ENCODE measurements at places on chromosomes 7 and 10.

DNA sequence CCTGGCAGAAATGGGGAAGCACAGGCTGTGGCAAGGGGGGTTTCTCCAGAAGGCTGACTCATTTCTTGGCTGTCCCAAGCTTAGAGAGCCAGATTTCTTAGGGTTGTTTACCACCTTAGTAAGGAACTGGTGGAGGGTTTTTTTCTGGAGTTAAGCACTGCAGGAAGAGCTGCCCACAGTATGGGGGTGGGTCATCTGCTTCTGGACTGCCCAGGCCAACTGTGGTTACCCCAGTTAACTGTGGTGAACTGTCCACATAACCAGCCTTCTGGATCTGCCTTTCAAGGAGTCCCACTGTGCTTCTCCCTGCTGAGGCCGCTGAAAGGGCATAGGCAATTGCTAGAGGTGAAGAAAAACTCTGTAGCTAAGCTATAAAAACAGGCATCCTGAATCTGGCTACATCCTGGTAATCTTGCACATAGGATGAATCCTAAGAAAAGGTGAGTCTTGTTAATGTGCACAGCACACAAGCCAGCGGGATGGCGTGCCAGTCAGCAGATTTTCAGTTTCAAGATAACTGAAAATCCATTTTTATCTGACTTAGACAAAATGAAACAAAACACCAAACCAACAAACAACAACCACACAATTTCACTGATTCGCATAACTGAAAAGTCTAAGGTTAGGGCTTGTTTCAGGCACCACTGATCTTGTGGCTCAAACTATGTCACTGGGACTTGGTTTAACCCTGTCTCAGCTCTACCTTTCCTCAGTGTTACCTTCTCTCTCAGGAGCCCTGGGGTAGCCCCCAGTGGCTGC is 21.6 kb upstream of the TSPAN33 start:
- peak; percentile 18 for DNase-seq

DNA sequence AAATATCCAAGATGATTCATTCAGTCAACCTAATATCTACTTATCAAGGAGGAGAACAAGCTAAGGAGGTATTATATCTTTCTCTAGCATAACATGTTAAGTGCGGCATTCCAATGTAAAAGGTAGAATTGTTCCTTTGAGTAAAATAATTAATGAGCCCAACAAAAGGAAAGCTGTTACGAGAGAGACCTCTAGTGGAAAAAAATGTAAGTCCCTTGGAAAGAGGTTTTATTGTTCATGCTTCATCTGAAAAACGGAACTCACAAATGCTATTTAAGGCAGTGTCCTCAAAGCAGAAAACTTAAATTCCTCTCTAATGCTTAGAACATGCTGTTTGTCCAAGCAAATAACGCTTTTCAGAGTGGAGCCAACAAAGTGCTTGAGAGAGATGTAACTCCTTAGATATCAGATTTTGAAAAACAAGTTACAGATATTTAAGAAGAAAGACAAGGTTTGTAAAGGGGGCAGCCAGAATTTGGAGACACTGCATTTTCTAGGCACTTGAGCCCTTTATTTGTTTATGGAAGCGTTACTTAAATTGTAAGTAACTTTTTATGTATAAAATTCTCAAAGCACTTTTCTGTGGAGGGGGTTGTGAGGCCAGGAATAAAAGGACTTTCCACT is 119.9 kb downstream of the TFEC start:
- DNase-seq: peak; percentile 38

DNA sequence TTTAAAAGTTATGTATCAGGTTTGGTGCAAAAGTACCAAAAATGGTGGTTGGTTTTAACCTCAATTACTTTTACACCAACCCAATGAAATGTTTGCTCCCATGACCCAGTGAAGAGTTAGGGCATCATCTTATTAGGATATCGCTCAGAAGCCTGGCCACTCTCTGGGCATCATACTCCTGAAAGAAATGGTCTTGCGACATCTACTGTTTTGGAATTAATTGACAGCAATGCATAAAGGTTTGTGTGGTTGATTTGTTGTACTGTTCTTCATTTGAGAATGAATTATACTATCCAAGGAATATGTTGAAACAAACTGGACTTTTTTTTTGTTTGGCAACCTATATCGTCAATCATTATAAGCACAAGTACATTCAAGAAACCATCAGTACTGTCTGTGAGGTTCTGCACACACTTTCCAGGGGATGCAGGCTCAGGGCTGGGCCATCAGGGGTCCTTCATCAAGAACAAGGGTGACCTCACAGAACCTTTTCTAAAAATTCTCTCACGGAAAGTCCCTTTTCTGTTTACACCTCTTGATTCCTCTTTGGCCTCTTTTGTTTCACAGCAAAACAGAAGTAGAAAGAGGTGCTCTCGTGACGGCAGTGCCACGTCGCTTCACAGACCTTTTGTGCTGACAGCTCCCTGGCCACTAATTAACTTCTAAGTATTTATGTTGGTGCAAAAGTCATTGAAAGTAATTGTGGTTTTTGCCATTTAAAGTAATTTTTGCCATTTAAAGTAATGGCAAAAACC is 117.2 kb upstream of the KLF6 start:
- DNase-seq: peak; percentile 63

GRCh38 chr10:110225756-110226542 is 18.5 kb downstream of the MXI1 start:
- peak; percentile 91 for DNase-seq

GRCh38 chr7:104371216-104371979 is 43.0 kb downstream of the LHFPL3 start:
- no peak for DNase-seq

DNA sequence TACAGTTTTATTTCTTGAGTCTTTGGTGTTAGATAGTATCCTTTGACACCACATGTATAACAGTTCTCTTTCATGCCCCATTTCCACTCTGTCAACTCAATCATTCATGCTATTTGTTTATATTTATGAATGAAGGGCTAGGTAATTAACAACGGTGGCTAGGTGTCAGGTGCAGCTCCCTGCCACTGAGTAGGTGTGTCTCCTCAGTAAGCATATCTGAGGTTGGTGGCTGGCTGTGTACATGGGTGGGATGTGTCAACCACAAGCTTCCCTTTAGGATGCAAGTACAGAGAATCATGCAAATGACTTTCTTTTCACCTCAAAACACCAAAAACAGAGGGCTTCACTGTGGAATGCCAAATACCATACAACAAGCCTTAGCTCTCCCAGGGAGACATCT is 83.4 kb downstream of the ZNF365 start:
- DNase-seq: no peak

GRCh38 chr10:21515361-21516241 is 9.9 kb downstream of the SKIDA1 start:
- no peak for DNase-seq

DNA sequence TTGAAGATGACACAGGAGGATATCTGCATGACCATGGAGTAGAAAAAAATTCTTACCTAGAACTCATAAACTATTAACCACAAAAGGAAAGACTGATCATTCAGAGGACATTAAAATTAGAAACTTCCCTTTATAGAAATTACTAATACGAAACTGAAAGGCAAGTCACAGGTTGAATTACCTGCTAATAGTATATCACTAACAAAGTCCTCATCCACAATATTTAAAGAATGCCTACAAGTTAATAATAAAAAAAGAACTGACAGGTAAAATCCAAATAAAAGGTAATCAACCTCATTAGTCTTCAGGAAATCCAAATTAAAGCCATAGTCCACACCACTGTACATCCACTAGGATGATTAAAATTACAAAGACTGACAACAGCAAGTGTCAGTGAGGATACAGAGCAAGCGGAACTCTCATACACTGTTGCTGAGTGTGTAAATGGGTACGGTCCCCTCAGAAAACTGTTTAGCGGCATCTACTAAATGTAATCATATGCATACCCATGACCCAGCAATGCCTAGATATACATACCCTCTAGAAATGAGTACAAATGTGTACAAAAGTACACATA is 71.2 kb downstream of the ARHGAP21 start:
- no peak for DNase-seq

GRCh38 chr7:117560030-117560429 is 80.2 kb downstream of the CFTR start:
- no peak for DNase-seq

DNA sequence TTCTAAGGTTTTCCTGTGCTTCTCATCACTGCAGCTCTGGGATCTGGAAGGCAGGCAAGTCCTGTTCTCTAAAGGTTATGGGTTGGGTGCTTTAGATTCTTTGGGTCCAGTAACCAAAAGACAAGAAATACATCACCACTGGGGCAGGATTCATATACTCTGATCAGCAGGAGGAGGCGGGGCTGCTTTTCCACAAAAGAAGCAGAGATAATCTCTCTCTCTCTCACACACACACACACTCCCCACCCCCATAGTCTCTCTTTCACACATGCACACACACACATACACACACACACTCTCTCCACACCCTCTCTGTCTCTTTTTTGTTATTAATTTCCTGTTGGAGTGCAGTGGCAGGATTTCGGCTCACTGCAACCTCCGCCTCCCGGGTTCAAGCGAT is 13.0 kb upstream of the ACBD5 start:
- no peak for DNase-seq

- peak; percentile 22 for DNase-seq
Measured at GRCh38 chr10:12018438-12019282, 23.9 kb downstream of the UPF2 start.

DNA sequence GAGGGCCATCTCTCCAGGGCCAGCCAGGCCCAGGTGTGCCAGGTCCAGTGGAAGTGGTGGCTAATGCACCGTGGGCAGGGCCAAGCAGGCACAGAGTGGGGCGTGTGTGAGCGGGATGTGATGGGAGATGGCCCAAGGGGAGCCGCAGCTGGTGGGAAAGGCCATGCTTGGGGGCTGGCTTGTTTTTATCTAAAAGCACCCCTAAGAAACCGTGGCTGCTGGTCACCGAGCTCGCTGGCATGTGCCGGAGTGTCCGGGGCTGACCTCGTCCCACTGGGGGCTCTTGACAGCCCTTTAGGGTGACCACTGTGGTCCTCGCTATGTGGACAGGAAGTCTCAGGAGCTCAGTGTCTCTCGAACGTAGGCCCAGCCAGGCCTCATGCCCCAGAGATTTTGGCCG is 582.4 kb upstream of the FOXK1 start:
- DNase-seq: no peak

DNA sequence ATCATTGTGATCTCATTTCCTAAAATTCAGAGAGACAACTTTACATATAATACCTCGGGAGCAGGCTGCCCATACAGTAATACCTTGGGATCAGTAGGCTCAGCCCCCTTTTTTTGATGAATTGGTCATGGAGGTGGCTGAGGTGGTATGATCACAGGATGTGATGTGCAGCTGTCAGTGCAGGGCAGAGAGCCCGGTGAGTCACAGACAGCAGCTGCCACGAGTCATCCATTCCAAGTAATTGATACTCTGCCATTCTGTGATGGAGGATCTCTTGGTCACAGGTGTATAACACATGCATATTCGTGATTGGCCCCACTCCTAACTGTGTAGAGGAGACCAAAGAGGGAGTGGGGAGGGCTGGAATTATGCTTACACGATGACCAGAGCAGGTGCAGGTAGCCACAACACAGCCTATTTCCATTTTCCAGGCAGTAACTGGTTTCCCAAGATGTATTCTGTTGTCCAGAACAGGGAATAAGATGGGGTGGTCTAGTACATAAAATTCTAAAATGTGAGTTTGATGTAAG is 14.1 kb downstream of the NRCAM start:
- peak; percentile 40 for DNase-seq

- no peak for DNase-seq
Measured at GRCh38 chr10:124168991-124169802, 75.8 kb upstream of the CHST15 start.

- no peak for DNase-seq
Measured at GRCh38 chr7:101248276-101248675, 3.4 kb upstream of the FIS1 start.

DNA sequence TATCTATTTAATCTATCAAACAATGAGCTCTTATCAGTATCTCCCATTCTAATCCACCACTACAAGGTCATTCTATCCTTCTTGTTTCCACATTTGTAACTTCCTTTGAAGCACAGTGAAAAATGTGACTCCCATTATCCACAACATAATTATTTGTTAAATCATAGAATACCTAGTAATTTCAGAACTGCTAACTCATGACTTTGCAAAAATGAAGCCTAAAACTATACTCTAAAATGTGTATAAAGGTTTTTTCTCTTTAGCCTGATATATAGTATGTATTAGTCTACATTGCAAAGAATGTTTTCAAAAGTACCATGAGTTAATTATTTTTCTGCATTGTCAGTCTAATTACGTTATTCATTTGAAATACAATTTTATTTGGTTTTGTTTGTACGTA is 12.0 kb upstream of the MRPS16 start:
- DNase-seq: no peak

- DNase-seq: no peak
Measured at GRCh38 chr7:159122276-159122675, 22.4 kb downstream of the VIPR2 start.

Data from fibroblast of mammary gland (primary cell).